Activated naive CD8-positive, alpha-beta T cell treated with anti-CD3 and anti-CD28 coated beads, Interleukin-2, amount 10 ng/mL, durations not matched to agents 7 days and 5 days (primary cell): ENCODE measurements at places on chromosomes 3 and 15.

DNA sequence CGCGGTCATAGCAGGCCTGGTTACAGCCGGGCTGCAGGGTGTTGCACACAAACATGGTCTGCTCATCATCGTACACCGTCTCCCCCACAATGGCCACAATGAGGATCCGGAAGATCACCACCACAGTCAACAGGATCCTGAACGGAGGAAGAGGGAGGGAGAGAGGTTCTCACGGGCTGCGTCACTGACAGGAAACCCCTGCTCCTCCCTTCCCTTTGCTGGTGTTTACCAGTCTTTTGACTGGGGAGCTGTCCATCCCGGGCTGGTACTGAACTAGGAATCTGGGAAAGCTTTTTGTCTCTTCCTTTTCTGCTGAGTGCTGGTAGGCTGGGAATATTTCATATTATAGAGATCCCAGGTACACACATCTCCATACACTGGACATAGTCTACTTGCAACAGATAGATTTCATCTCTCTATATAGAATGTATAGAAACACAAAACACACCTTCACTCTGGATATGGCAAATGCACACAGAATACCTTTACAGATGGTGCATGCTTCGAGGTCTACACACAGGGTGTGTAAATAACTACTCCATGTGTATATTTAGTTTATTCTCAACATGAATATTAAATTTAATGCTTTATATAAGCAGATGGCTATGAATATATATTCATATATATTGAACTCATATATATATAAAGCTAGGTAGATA lies 1.4 kb downstream of the GJD2 start:
- no peak for DNase-seq

- no peak for DNase-seq
Measured at GRCh38 chr15:61584410-61584809, 355.3 kb upstream of the RORA start.

- peak; percentile 73 for DNase-seq
Measured at GRCh38 chr15:70559265-70560239, 203.8 kb downstream of the UACA start.

DNA sequence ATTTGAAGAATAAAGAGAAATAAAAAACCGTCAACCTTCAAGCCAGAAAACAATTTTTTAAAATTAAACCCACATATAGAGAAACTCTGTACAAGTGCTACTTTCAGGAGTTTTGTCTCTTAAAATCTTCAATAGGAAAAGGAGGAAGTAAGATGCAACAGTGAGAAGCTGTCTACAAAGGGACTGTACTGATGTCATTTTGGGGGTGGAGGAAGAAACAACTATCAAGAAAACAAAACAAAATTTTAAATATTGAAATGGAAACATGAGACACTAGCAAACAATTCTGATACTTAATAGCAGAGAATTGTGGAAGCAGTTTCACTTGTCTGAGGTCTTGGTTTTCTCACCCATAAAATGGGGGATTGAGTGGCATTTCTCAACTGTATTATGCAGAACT lies 84.4 kb downstream of the SLMAP start:
- no peak for DNase-seq

DNA sequence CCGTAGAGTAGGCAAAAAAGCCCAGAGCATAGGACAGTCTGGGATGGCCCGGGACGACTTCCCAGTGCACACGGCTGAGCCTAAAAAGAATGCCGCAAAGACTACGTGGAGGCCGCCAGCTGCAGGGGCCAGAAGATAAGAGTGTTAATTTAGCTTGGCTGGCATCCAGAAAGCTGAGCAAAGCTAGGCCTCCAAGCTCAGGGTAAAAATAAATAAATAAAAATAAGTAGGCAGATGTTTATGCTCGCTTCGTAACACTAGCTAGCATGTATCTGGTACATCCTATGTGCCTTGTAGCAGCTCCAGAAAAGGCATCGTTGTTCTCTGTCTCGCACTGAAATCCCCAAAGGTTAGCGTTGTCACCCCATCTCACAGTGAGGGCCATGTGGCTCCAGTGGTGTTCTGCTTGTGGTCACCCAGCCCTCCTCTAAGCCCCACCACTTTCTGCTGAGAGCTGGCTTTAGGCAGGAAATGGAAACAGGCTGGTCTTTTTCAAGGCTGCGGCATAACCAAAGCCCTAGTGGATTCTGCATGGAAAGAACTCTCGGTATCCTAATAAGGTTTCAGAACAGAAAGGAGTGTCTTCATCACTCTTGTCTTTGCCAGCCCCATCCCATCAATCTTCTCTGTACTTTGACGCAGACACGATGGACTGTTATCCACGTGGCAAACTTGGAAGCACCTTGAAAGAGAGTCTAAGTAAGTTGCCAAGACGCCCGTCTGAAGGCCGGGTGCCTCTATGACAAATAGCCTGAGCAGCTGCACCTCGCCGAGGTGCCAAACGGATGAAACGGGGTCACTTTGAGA lies 58.1 kb upstream of the MEF2A start:
- no peak for DNase-seq
